ENCODE measurements at places on chromosomes 4 and X.

DNA sequence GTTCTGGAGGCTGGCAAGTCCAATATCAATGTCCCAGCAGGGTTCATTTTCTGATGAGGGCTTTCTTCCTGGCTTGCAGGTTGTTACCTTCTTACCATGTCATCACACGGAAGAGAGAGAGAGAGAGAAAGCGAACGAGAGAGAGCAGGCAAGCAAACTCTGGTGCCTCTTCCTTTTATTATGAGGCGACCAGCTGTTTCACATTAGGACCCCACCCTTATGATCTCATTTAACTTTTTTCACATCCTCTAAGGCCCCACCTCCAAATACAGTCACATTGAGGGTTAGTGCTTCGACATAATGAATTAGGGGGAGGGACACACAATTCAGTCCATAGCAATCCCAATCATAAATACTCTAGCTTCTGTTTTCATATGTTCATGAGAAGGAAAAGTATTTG is 10.6 kb upstream of the GPR174 start:
- DNase-seq = no peak

GRCh38 chr4:17187003-17187402 is 288.6 kb upstream of the LDB2 start:
- no peak for DNase-seq

DNA sequence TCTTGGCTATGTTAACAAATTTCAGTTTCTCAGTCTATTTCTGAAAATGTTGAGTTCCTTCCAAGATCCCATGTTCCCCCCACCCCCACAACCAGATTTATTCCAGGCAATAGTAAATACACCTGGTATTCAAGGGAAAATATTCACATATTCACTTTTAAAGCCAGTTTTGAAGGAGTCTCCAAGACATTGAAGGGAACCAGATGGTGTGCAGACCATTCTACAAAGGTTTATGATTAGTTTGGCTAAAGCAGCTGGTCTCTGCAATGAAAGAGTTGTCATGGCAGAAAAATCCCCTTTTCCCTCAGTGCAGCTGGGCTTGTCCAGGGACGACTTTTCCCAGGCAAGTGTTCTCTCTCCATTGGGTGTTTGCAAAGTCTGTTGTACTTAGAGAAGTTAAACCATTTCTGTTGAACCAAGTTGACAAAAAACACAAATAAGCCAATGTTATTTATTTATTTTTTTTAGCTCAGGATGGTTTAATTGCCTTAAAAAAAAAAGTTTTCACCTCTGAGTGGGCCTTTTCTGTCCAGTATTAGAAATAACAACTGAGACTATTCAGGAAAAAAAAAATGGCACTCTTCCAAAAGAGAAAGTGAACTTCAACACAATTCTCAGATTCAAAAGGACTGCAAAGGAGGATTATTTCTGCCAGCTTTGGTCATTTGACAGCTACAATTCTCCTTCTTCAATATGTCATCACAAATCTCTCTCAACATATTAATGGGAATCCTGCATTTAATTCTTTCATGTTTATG is 410.6 kb downstream of the IL1RAPL1 start:
- no peak for DNase-seq

DNA sequence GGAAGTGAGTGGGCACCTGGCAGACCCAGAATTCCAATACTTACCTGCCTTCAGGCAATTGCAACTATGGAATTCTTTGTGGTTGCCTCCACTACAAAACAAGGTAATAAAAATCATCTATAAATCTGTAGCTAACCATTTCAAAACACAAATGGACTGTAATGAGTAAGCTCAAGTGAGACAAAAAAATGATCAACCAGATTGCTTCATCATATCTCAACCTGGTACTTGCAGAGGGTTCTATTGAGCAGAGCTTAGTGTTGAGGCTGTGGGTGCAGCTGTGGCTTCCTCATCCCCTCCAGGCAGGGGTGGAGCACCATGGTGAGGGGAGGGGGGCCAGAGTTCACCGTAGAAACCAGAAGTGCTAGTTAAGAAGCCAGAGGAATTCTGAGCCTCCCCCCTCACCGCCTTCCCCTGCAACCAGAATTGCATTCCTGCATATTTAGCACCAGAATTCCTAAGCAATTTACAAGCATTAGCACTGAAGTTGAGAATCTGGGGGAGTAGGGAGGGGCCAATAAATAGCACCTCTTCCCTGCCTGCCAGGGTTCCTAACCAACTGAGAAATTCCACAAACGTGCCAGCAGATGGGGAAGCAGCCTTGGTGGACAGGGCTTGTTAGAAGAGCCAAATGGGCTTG is 11.5 kb downstream of the CTAG1A start:
- DNase-seq = no peak

DNA sequence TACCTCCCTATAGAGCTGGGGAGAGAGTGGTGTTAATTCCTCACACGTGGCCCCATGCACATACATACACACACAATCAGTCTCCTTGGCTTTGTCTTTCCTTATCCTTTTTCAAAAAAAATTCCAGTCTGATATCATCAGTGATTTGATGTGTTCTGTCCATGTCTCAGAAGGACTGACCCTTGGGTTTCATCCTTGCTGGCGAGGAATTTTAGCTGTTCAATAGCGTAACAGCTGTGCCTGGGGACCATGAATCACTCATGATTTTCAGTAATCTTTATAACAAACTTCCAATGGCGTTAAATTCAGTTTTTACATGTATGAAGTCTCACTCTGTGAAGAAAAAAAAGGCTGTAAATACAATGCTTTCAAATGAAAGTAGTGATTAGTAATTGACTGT is 204.6 kb downstream of the RBMX2 start:
- no peak for DNase-seq

DNA sequence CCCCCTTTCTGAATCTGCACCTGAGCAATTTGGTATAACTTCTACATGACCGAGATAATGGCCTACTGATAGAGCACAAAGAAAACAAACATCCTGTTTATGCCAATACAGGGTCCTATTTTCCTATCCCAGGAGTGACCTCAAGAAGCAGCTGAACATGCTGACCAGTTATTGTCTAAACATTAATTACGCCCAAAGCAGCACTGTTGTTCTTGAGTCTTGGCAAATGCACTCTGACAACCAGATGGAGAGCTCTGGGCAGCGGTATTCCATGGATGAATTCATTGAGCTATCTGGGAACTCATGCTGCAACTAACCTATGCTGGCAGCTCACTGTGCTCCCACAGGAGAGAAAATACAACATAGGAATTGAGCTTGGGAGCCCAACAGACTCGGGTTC is 52.6 kb downstream of the PCYT1B start:
- no peak for DNase-seq

DNA sequence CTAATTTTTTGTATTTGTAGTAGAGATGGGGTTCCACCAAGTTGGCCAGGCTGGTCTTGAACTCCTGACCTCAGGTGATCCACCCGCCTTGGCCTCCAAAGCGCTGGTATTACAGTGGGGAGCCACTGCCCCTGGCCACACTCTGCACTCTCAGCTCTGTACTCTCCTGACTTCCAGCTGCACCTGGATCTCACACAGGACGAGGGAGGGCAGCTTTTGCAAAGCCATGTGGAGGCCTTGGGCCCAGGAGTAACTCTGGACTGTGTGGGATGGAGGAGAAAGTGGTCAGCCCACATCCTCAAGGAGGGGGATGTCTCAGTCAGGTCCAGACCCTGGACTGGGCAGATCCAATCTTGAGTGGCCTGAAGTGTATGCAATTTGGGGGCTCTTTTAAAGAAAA is 23.0 kb downstream of the NAT8L start:
- no peak for DNase-seq

- DNase-seq = no peak
These were observed 202.1 kb downstream of the OR13H1 start for GRCh38 chrX:131745942-131746489.

- no peak for DNase-seq
These were observed 27.5 kb downstream of the CASK start for GRCh38 chrX:41895826-41896225.

DNA sequence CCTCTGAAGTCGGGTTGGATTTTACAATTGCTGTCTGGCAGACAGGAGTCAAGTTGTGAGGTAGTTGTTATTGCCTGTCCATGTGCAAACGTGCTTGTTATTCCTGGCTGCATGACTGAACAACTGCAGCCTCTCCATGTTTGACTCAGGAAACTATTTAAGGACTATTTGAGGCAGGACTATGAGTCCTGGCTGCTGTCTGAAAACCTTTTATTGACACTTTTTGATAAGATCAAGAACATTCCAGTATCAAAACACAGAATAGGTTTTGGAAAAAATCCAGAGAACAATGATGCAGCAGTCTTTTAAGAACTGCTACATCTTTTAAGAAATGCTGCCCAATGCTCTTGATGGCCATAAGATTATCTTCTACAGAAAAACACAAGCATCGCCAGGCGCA is 10.0 kb upstream of the SPRY1 start:
- DNase-seq = peak; percentile 97

GRCh38 chr4:111957997-111958396 is 187.3 kb upstream of the FAM241A start:
- no peak for DNase-seq

DNA sequence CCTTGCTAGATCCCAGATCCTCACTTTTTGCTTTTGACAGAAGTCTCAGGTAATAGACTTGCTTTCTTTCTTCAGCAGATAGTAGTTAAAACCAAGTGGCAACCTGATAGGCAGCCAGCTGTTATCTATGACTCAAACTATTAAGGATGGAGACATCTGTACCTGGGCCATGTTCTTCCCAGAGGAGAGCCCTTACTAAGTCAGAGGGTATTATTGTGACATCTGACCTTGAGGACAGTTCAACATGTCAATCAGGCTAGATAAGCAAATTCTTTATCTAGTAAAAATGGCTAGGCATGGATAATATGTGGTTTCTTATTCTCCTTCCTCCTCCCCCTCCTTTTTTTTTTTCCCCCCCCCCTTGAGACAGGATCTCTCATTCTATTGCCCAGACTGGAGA is 39.2 kb downstream of the TRIM2 start:
- DNase-seq = no peak

DNA sequence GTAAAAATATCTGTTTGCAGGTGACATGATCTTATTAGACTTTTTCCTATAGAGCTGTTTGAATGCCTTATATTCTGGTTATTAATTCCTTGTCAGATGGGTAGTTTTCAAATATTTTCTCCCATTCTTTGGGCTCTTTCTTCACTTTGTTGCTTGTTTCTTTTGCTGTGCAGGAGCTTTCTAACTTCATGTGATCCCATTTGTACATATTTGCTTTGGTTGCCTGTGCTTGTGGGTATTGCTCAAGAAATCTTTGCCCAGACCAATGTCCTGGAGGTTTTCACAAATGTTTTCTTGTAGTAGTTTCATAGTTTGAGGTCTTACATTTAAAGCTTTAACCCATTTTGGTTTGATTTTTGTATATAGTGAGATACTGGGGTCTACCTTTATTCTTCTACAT is 63.0 kb downstream of the MAGED1 start:
- DNase-seq = no peak

GRCh38 chrX:124925681-124926080 is 394.0 kb upstream of the TEX13C start:
- no peak for DNase-seq

- no peak for DNase-seq
These were observed 31.0 kb downstream of the KDM6A start for GRCh38 chrX:44903830-44904530.

- DNase-seq = peak; percentile 65
These were observed 47.8 kb upstream of the SETD7 start for GRCh38 chr4:139603576-139604410.

DNA sequence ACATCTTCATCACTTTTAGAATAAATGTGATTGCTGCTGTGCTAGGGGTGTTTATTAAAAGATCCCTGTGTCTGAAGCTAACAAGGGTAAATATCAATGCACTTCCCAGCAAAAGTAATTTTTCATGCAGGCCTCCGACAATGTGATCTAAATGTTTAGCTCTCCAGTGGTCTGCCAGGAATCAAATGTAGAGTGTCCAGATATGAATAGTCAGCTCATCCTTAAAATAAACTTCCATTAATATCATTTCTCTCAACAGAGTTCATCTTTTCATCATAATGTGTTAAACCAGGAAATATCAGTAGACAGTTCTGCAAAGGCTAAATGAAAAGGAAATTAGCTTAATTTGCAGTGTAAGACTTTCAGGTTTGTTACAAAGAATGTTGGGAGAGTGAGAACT is 102.2 kb upstream of the EGFL6 start:
- DNase-seq = no peak

DNA sequence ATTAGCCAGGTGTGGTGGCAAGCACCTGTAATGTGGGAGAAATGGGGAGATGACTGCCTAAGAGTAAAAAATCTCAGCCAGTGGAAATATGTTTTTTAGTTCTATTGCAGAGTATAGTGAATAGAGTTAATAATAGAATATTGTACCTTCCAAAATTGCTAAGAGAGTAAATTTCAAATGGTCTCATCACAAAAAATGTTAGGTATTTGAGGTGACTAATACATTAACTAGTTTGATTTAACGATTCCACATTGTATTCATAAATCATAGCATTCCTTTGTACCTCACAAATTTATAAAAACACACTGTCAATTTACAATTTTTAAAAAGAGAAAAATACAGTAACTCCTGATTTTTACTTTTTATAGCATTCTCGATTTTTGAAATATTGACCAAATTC is 681.5 kb upstream of the EPHA5 start:
- no peak for DNase-seq

DNA sequence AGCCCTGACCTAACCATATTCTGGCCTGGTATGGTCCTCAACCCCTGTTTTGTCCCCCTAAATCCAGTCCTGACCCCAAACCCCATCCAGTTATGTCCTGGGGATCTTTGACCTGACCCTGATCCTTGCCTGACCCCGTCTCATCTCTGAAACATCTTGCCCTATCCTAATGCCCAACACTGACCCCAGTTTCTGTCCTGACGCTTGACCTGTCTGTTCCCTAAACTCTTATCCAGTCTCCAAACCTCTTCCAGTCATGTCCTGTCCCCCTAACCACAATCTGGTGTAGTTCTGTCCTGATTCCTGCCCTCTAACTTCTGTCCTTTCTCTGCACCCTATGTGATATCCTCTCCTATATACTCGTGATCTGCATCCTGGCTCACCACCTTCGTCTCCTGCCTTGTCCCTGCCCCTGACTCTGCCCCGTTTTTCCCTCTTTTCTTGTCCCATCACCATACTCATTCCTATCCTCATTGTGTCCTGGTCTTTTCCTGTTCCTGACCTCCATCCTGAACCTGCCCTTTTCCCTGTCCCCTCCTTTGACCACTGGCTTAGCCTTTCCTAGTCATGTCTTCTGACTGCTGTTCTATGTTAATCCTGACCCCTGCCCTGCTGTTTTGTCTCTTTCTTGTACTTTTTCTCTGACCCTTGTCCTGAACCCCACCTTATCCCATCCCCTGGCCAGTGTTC is 4.6 kb upstream of the CCDC120 start:
- no peak for DNase-seq

- DNase-seq = peak; percentile 37
These were observed 32.7 kb downstream of the TBC1D14 start for GRCh38 chr4:6942238-6942800.

GRCh38 chr4:164204434-164204833 is 549.5 kb upstream of the SMIM31 start:
- DNase-seq = peak; percentile 25

Data from dermis microvascular lymphatic vessel endothelial cell (primary cell).